ENCODE measurements at places on chromosomes 12 and 14.

DNA sequence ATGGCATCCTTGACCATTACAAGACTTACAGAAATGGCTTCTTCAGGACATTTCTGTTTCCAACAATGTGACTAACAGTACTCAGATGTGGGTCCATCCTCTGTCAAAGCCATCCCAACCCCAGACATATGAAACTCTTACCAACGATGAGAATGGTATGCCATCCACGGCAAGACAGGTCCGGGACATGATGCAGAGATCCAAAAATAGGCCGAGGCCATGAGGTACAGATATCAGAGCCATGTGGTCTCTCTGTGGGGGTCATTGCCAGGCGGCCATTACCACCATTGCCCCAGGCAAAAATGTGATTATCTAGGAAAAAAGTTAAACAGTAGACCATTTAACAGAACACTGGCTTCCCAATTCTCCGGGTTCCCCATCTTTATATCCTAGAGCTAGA is 27.5 kb downstream of the ZC2HC1C start:
- no peak overlapping the region for H3K4me3 ChIP-seq
- H3K4me1 ChIP-seq = no peaks in the 10 kb centered on the region

DNA sequence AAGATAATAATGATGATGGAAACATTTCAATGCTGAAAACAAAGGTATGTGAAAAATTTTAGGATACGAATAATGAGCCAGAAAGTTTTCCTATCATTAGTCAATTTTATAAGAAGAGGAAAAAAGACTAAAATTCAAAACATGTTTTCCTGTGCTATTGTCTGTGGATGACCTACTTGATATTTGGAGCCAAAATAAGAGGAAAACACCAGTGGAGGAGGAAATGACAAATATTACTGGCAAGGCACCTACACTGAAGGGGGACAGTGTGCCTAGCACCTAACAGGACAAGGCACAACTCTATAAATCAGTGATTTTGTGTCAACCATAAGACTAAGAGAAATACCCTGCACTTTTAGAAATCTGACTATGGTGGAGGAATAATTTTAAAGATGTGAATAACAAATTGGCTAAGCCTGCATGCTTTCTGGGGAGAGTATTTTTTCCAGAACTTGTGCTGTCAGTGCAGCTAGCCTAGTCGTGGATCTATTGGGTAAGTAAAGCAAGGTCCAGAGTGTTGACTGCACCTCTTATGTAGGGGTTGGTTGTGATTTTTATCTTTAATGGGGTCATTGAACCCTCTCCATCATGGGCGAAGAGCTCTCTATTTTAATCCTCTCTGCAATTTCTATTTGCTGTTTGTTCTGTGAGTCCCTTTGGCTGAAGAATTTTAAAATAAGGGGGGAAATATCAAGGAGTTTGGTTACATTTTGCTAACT is 398.0 kb downstream of the TMTC2 start:
- no peak overlapping the region for H3K4me3 ChIP-seq
- H3K4me1 ChIP-seq = no peaks in the 10 kb centered on the region
- H3K27ac ChIP-seq = no peak overlapping the region
- no peak for DNase-seq
- no peaks in the 10 kb centered on the region for H3K36me3 ChIP-seq
- H3K27me3 ChIP-seq = no peaks in the 10 kb centered on the region

DNA sequence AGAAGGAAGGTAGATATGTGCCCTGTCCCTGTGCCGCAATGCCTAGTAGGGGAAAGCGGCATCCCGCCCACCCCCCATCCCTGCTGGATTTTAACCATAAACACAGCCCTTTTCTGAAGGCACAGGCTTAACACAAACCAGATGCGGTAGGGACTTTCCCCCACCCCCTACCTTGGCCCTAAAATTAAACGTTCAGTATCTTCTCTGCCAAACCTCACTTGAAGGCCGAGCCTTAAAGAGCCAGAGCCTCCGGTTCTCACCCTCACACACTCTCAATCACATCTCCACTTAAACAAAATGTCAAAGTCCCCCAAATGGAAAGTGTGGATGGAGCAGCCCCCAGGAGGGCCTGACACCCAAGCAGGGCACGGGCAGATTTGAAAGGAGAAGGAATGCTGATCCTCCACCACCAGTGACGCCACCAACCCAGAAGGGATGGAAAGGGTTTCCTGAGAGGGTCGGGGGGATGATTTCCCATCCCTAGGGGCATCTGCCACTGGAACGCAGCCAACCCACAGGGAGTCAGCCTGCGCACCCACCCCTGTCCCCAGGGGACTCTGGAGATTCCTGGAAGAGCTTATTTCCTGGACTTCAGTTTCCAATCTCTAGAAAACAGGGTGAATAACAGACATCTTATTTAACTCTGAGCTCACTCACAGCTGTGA is 26.4 kb downstream of the ACTN1 start:
- H3K4me3 ChIP-seq = no peak overlapping the region
- peak; percentile 54 for DNase-seq
- H3K27ac ChIP-seq = no peak overlapping the region
- 0 out of 2 replicates have a peak, but pooled peaks cover 3% of the 10 kb centered on the region for H3K4me1 ChIP-seq
- no peaks in the 10 kb centered on the region for H3K27me3 ChIP-seq

DNA sequence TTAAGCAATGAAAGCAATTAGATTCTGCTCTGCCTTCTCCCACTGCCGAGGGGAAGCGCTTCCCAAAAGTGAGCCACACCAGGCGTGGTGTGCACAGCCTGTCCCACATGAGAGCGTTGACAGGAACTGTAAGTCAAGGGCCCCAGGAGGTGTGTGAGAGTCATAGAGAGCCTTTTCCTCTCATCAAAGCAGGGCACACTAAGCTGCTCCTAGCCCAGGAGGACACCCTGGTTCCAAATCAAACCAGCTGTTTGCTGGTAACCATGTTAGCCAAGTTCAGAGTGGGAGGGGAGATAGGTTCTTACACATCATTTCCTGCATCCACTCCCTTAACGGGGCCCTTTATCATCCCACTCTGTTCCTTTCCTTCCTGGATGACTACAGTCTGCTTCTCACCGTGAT is 98.3 kb downstream of the SPTSSA start:
- no peaks in the 10 kb centered on the region for H3K27me3 ChIP-seq
- no peak for DNase-seq
- no peaks in the 10 kb centered on the region for H3K36me3 ChIP-seq
- no peak overlapping the region for H3K4me3 ChIP-seq
- no peak overlapping the region for H3K27ac ChIP-seq

GRCh38 chr14:58663494-58664111 is 25.8 kb downstream of the DACT1 start:
- no peaks in the 10 kb centered on the region for H3K4me1 ChIP-seq
- H3K27ac ChIP-seq = no peak overlapping the region
- no peaks in the 10 kb centered on the region for H3K27me3 ChIP-seq
- H3K36me3 ChIP-seq = no peaks in the 10 kb centered on the region
